ENCODE measurements at places on chromosomes 2 and 18. TPM values are rescaled to one million over a fixed set of nuclear protein-coding genes. Genes with fewer than 3 reads are reported as not detected.

The SMC6 gene
- total RNA-seq: 32.8 TPM

The MAL gene
- not detected for total RNA-seq

The BOLL gene
- total RNA-seq: not detected

The PXDN gene
- 103 TPM for total RNA-seq

The ACVR1C gene
- total RNA-seq: 0.27 TPM

The C2orf92 gene
- 2.8 TPM for total RNA-seq

DNA sequence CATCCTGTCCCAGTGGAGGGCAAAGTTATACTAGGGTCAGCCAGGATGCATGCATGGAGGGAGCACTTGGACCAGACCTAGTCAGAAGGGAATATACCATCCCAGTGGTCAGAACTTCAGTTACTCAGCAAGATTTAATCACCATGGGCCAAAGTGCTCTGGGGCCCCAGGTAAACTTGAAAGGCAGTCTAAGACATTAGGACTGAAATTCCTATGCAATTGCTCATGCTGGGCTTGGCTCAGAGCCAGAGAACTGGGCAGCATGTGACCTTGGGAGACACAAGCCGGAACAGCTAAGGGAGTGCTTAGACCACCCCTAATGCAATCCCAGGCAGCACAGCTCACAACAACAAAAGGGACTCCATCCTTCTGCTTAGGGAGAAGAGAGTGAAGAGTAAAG lies 401.3 kb downstream of the KCNJ3 start:
- peak; percentile 2 for DNase-seq

- peak; percentile 7 for DNase-seq
These were observed 266.3 kb upstream of the LYPD1 start for GRCh38 chr2:132936261-132936660.

GRCh38 chr2:162057426-162057825 lies 16.6 kb downstream of the DPP4 start:
- DNase-seq: no peak

DNA sequence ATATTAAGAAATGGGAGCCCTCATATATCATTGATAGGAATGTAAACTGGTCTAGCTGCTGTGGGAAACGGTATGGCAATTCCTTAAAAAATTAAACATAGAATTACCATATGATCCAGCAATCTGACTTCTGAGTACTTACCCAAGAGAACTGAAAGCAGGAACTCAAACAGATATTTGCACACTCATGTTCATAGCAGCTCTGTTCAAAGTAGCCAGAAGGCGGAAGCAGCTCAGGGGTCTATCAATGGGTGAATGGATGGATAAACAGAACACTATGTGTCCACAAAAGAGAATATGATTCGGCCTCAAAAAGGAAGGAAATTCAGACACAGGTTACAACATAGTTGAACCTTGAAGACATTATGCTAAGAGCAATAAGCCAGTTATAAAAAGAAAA lies 135.7 kb upstream of the NDUFV2 start:
- no peak for DNase-seq

- peak; percentile 23 for DNase-seq
These were observed 562.6 kb downstream of the SPAG16 start for GRCh38 chr2:213846856-213847255.

- DNase-seq: peak; percentile 77
These were observed 89.8 kb upstream of the KCNH7 start for GRCh38 chr2:162928356-162928755.

DNA sequence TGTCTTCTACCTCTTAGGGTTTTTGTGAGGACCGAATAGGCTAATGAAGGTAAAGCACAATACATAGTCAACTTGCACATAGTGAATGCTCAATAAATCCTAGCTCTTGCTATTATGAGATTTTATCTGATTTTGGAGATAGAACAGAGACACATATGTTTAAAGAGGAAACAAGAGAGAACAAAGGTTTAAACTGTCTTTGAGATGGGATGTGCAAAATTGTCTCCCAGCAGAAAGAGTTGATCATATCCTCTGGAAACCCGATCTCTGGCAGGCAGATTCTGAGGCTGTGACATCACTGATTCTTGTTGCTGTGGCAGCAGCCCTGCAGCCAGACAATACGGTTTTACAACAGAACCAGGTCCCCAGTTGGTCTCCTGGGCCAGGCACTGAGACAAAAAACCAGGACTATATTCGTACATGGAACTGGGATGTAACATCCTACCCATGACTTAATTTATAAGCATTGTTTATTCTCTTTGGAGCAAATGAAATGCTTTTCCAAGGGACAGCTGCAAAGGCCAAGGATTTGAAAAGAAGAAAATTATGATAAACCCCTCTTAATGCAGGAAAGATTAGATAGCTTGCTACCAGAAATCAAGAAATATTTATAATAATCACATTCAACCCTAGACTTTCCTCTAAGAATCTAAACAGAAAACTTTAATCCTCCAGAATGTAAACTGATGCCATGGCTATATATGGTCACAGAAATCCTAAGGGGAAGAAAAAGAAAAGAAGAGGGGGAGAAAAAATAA lies 80.2 kb downstream of the SLC8A1 start:
- no peak for DNase-seq

- DNase-seq: peak; percentile 47
These were observed 108.0 kb downstream of the CDH19 start for GRCh38 chr18:66495844-66496243.
